Fibroblast of skin of back (primary cell): ENCODE measurements at places on chromosomes 11 and 22.

DNA sequence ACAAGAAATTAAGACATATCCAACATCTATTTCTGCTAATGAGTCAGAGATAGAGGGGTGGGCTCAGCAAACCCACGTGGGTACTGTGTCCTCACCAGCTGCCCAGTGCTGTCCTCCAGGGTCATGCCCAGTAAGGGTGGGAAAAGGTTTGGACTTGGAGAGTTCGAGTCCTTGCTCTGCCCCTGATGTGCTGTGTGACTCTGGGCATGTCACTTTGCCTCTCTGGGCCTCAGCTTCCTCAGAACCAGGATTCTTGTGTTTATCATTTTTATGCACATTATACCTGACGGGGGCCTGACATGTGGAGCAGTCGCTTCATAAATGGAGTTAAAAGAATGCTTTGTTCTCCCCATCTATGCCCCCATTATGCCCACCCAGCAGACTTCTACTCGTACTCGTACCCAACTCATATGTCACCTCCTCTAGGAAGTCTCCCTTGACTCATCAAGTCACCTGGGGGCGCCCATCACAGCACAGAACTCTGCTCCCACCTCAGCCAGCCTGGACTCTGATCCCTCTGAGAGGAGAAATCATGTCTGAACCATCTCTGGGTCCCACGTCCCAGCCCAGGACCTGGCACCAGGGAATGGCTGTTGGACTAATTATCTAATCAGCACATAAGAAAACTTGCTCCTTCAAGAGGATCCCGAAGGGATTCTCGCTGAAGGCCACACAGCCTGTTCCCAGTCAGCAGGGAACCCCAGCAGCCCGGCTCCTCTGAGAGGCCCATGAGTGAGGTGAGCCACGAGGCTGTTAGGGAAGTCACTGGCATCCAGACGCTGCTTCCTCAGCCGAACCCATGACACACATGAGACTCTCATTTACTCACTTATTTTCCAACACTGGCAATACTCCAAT is 38.7 kb upstream of the TSKU start:
- DNase-seq, result peak; percentile 51

DNA sequence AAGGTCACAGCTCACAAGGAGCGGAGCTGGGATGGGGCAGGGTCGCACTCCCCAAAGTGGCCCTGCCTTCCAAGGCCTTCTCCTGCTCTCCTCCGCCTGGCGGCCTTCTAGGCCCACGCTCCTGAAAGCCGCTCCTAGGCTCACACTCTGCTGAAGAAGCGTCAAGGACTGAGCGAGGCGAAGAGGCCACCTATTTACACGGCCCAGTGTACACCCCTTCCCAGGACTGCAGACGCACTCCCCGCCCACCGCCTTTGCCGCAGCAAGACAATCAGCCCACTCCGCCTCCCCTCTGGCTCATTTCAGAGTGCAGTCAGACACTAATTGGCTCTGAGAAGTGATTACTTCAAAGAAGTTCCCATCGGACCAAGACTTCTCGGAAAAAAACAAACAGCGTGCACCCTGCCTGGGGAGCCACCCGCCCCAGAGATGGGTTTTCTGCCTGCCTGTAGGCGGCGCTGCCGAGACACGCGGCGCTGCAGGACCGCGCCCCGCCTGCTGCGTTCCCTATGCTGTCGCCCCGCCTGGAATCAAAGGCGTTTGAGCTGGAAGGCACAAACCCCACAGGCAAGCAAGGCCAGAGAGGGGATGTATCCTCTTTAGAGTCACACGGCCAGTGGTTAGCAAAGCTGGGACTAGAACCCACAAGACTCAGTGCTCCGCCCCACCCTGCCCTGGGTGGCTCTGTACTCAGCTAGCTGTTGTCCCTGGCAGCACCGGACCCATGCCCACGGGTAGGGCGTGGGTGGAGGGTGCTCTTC is 414.8 kb downstream of the BUD13 start:
- DNase-seq, result no peak

DNA sequence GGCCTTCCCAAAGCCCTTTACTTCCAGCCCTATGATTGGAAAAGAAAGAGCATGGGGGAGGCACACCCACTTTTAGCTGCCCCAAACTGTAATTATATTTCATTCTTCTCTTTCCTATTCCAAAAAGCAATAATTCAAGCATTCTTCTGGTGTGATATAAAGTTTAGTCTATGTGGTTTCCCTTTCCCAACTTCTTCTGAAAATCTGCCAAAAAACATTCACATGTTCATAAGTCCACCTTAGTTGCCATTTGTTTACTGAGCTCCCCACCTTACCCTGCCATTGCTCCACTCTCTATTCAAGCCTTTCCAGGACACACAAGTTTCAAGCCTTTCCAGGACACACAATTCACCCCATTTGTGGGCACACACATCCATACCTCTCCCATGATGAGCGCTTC is 111.6 kb upstream of the BMAL1 start:
- no peak for DNase-seq

DNA sequence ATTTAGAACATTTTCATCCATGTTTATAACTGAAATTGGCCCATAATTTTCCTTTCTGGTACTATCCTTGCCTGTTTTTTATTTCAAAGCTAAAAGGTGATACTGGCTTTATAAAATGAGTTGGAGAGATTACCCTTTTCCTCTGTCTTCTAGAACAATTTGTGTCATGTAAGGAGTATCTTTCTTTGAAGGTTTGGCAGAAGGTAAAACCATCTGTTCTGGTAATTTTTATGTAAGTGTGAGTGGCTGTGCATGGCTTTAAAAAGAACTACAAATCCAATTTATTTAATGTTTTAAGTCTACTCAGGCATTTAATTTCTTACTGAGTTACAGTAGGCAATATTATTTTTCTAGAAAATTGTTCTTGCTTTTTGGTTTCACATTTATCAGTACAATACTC is 7.7 kb upstream of the MRGPRD start:
- DNase-seq, result no peak

- DNase-seq, result peak; percentile 27
Observed at GRCh38 chr22:37193629-37194191, 5.7 kb upstream of the C1QTNF6 start.

DNA sequence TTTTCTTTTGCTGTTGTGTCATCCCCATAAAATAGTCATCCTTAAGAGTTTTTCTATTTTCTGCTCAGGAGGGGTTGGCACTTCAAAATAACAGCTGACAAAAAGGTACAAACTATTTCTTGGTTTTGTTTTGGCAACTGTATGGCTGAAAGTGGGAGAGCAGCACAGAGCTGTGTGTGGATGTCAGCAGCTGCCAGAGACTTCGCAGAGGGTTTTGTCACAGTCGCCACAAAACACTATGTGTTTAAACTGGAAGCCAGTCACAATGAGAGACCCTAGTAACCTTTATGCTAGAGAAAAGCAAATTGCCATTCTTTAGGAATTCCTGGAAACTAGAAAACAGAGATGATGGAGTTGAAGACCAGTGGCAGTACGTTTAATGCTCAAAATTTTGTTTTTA is 189.6 kb upstream of the CCDC90B start:
- DNase-seq, result no peak

- no peak for DNase-seq
Observed at GRCh38 chr22:43267332-43267980, 75.7 kb downstream of the SCUBE1 start.
